K562 (cell line): ENCODE measurements at places on chromosomes 13 and 19. TPM values are rescaled to one million over a fixed set of nuclear protein-coding genes. Genes with fewer than 3 reads are reported as not detected.
A peak's percentile ranks its signal among the peaks of the same experiment; 100 is the strongest.

DNA sequence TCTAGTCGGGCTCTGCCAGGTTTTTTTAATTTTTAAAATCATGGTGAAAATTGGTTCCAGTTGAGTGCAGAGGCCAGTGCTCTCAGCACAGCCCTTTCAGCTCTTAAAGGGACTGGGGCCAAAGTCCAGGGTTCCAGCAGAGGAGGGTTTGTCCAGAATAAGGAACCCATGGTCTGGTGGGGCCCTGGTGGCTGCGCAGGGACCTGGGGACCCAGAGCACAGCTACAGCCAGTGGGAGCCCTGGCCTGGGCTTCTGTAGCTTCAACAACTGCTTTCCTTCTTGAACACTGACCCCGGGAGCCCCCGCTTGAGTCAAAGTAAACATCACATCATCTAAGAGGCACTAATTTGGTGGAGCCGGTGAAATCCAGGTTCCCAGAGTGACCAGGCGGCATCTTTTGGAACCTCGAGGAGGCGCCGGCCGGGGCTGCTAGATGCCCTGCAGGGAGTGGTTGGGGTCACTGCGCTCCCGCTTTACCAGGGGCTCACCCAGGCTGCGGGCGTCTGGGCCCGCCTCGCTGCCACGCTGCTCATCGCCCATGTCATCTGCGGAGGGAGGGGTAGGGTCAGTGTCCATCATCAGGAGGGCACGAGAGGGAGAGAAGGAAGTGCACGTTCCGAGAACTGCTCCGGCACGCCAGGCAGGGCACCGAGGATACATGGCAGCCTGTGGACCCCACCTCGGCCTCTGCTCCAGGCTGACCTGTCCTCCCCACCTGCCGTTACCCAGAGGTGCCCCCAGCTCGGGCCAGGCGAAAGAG, 16.6 kb upstream of the RANBP3 start:
- H3K36me3 ChIP-seq = no peaks in the 10 kb centered on the region
- peaks cover 40% of the 10 kb centered on the region for H3K4me1 ChIP-seq
- no peak for DNase-seq
- H3K27me3 ChIP-seq = no peaks in the 10 kb centered on the region

DNA sequence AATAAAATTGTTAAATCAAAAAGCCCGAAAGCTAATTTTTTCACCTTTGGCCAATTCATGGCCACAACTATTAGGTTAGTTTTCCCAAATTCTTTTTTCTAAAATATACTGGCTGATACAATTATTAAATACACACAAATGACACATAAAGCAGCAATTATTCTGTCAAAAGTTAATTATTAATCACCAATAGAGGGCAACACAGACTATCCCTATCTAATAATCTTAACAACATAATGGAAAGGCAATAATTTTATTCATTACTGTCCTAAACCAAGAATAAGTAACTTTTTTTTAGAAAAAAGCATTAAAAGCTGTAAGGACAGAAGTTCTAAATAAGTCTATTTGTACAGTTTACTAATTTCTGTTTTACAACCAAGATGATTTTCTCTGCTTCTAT, 51.7 kb downstream of the KATNAL1 start:
- no peak overlapping the region for H3K27ac ChIP-seq
- H3K4me3 ChIP-seq = no peak overlapping the region
- peaks cover 9% of the 10 kb centered on the region; the same call in 2 of the 3 replicates for H3K36me3 ChIP-seq
- no peaks in the 10 kb centered on the region for H3K27me3 ChIP-seq

GRCh38 chr13:50646070-50646469, 197.4 kb downstream of the DLEU7 start:
- H3K27ac ChIP-seq = no peak overlapping the region
- H3K36me3 ChIP-seq = no peaks in the 10 kb centered on the region
- H3K4me3 ChIP-seq = no peak overlapping the region
- no peaks in the 10 kb centered on the region for H3K4me1 ChIP-seq
- H3K27me3 ChIP-seq = no peaks in the 10 kb centered on the region; the same call in 2 of the 3 replicates

The GPC6 gene
- 0.07 and 0.20 TPM in 2 replicates for total RNA-seq

- no peaks in the 10 kb centered on the region for H3K4me1 ChIP-seq
- H3K4me3 ChIP-seq = no peak overlapping the region
- H3K27ac ChIP-seq = no peak overlapping the region
- peak; percentile 14 for DNase-seq
- H3K27me3 ChIP-seq = no peaks in the 10 kb centered on the region
Measured at GRCh38 chr13:29543230-29544215, 52.0 kb downstream of the SLC7A1 start.

The TDRD3 gene
- 9.9 and 11.0 TPM in 2 replicates for total RNA-seq

The KIRREL2 gene
- 0.09 and 0.16 TPM in 2 replicates for total RNA-seq

- peaks cover 84% of the 10 kb centered on the region for H3K36me3 ChIP-seq
- no peak for DNase-seq
- no peak overlapping the region for H3K4me3 ChIP-seq
- no peaks in the 10 kb centered on the region for H3K4me1 ChIP-seq
- no peak overlapping the region for H3K27ac ChIP-seq
Measured at GRCh38 chr19:39363901-39364457, 21.8 kb downstream of the SAMD4B start.

GRCh38 chr13:97849305-97849704, 104.2 kb upstream of the IPO5 start:
- H3K27me3 ChIP-seq = no peaks in the 10 kb centered on the region
- H3K4me3 ChIP-seq = no peak overlapping the region
- DNase-seq = peak; percentile 16
- H3K27ac ChIP-seq = no peak overlapping the region
- no peaks in the 10 kb centered on the region for H3K36me3 ChIP-seq

The VSTM1 gene
- total RNA-seq = not detected in 2 replicates

DNA sequence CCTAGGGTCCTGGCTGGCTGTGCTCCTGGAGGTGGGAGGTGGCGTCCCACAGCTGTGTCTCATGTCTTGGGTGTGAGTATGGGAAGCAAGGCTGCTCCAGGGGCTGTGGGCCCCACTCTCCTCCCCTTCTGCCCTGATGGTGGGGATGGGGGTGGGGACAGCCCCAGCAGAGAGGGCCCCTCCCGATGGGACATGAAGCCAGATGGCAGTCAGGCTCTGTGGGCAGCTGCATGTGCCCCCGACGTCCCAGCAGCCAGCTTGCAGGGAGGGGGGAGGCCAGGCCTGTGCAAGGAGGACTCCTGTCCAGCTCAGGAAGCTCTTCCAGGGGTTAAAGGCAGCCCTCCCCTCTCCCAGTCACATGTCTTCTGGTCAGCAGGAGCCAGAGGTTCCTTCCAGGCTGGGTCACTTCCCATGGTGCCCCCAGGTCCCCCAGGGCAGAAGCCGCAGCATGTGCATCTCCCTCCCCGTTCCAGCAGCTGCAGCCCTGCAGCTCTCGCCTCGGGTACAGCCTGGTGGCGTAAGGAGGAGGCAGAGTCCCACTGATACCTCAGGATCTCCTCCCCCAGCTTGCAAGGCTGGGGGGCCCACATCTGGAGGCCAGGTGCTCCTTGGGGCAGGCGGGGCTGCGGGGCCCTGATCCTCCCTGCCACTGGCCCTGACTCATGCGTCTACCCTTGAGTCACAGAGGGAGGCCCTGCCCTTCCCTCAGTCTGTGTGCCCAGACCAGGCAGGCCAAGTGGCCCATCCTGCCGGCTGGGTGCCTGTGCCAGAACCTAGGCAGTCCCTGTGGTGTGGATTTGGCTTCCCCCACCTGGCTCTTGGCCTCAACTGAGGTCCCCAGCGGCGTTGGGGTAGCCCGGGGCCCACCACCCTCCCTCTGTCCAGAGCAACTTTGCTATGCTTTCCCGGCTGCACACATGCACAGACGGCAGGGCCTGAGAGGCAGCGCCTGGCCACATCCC, 13.0 kb downstream of the YIPF2 start:
- H3K4me1 ChIP-seq = peaks cover 38% of the 10 kb centered on the region
- H3K27ac ChIP-seq = no peak overlapping the region
- peaks cover 71% of the 10 kb centered on the region; the same call in 1 of the 3 replicates for H3K36me3 ChIP-seq
- H3K27me3 ChIP-seq = no peaks in the 10 kb centered on the region
- DNase-seq = no peak

The METTL21C gene
- not detected in 2 replicates for total RNA-seq

DNA sequence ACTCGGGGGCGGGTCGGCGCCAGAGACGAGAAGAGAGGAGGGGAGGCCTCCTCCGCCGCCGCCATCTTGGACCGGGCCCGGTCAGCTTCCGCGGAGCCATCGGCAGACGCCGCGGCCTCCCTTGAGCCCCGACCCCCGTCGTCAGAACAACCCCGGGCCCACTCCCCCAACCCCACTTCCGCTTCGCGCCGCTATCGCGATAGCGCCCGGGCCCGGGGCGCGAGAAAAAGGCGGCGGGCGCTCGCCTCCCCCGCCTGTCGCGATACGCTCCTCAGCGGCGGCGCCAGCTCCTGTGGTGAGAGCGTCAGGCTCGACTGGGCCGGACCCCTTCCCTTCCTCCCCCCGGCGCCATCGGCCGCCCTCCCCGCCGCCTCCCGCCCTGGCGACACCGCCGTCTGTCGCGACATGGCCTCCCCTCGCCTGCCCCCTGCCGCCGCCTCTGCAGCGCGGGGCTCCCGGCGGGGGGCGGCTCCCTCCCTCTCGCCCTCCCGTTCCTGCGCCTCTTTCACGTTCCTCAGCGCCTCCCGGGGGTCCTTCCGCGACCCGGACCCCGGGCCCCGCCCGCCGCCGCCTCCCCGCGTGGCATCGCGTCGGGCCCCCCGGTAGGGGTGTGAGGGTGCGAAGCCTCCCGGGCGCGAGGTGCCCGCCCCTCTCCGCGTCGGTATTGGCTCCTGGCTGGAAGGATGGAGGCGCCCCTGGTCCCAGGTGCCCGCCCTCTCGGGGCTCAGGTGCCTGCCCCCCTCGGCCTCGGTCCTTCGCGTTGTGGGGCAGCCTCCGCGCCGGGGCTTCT, at the start of gene CNOT3:
TSS of gene CNOT3 (plus strand) at position 64 of the 790 bp plus-strand sequence. CDS start 5,217 bp downstream, outside the sequence.
- H3K4me3 ChIP-seq = peak within 1 kb of the TSS; percentile 93
- no peaks in the 10 kb centered on the region for H3K27me3 ChIP-seq
- peak within 1 kb of the TSS; percentile 97 for H3K27ac ChIP-seq
- peaks cover 14% of the 10 kb centered on the region; the same call in 2 of the 3 replicates for H3K4me1 ChIP-seq
- peaks cover 42% of the 10 kb centered on the region for H3K36me3 ChIP-seq

GRCh38 chr13:84393981-84394625, 511.8 kb upstream of the SLITRK1 start:
- H3K27ac ChIP-seq = no peak overlapping the region
- no peaks in the 10 kb centered on the region for H3K4me1 ChIP-seq
- no peaks in the 10 kb centered on the region for H3K36me3 ChIP-seq
- H3K27me3 ChIP-seq = no peaks in the 10 kb centered on the region

DNA sequence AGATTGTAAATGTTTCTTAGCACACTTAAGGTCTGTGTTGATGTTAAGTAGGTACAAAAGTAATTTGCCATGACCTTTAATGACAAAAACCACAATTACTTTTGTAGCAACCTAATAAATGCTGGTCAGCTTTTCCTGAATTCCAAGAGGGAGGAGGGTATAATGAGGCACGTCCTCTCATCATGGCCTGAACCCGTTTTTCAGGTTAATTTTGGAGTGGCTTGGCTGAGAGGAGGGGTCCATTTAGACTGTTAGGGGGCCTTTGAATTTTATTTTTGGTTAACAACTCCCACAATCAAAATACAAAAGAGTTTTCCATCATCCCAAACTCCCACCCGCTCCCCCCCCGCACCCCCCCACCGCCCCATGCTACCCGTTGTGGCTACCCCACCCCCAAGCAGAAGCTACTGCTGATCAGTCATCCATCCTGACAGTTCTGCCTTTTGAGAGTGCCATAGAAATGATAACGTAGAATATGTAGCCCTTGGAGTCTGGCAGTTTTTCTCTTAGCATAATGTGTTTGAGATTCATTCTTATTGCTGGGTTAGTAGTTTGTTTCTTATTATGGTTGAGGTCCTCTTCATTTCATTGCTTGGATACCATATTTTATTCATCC, 14.4 kb upstream of the PLEKHF1 start:
- H3K36me3 ChIP-seq = no peaks in the 10 kb centered on the region
- H3K4me3 ChIP-seq = no peak overlapping the region
- H3K27me3 ChIP-seq = no peaks in the 10 kb centered on the region
- no peak for DNase-seq
- H3K27ac ChIP-seq = no peak overlapping the region
- H3K4me1 ChIP-seq = peaks cover 4% of the 10 kb centered on the region; the same call in 1 of the 2 replicates

DNA sequence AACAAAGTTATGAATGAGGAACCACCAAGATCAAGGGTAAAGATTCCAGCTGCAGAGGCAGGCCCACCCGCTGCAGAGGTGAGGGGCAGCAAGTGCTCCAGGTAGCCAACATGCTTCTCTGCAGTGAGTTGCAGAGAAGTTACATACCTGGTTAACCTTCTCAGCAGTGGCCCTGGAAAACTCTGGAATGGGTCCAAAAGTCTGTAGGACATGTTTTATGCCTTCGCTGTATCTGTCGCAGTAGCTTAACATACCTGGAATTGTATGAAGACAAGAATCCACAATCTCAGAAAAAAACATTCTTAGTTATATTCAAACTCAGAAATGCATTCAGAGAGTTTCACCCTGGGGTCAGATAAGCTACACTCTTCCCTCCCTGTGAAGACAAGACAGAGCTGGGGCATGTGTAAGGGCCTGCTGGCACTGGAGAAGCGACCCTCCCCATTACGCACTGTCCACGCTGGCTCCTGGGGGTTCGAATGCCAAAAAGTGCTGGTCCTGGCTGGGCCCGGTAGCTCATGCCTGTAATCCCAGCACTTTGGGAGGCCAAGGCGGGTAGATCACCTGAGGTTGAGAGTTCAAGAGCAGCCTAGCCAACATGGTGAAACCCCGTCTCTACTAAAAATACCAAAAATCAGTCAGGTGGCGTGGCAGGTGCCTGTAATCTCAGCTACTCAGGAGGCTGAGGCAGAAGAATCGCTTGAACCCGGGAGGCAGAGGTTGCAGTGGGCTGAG, 121.0 kb downstream of the CRYL1 start:
- H3K27me3 ChIP-seq = no peaks in the 10 kb centered on the region; the same call in 2 of the 3 replicates
- DNase-seq = no peak

DNA sequence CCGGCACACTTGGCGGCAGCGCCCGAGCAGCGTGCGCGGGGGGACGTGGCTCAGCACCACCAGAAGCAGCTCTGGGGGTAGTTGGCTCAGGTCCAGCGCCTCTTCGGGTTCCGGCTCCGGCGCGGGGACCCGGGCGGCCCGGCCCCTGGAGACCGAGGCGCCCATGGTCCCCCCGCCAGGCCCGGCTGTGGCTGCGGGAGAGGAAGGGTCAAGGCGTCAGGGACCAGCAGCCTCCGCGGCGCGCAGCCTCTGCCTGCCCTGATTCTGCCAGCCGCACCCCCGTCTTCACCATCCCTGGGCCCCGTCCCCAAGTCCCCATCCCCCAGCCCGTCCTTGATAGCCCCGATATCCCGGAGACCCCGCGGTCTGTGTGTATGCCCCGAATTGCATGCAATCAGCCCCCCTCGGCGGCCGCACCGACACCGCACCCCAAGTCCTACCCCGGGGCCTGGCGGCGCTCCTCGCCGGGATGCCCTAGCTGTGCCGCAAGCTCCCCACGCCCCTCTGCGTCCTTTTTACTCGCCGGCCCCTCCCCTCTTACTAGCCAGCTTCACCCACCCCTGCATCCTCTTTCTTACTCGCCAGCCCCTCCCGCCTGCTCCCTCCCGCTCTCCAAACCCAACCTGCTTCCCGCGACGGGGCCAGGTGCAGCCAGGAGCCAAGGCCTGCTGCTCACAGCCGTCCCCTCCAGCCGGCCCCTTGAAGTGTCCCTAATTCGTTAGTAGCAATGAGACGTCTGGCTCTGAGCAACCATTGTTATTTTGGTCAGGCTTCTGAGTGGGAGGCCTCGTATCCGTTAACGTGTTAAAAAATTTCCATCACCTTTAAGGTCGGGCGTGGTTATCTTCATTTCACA, at the start of gene FBXO27:
TSS of gene FBXO27 (minus strand) at position 487 of the 856 bp plus-strand sequence. CDS start at position 165, 322 bp downstream.
- H3K4me1 ChIP-seq = peaks cover 23% of the 10 kb centered on the region
- peak within 1 kb of the TSS; percentile 41; the same call in 1 of the 3 replicates for H3K27ac ChIP-seq
- no peaks in the 10 kb centered on the region for H3K27me3 ChIP-seq
- no peaks in the 10 kb centered on the region for H3K36me3 ChIP-seq

GRCh38 chr13:49858178-49858856, 65.8 kb upstream of the KPNA3 start:
- no peak overlapping the region for H3K4me3 ChIP-seq
- no peak for DNase-seq
- no peaks in the 10 kb centered on the region for H3K27me3 ChIP-seq
- H3K27ac ChIP-seq = no peak overlapping the region
- H3K4me1 ChIP-seq = no peaks in the 10 kb centered on the region; the same call in 2 of the 3 replicates

- no peaks in the 10 kb centered on the region for H3K36me3 ChIP-seq
- H3K27ac ChIP-seq = no peak overlapping the region
- no peaks in the 10 kb centered on the region for H3K27me3 ChIP-seq
- no peaks in the 10 kb centered on the region for H3K4me1 ChIP-seq
Measured at GRCh38 chr13:63408331-63409189, 1992.9 kb upstream of the PCDH20 start.
